ENCODE measurements at places on chromosomes 13 and 19.

DNA sequence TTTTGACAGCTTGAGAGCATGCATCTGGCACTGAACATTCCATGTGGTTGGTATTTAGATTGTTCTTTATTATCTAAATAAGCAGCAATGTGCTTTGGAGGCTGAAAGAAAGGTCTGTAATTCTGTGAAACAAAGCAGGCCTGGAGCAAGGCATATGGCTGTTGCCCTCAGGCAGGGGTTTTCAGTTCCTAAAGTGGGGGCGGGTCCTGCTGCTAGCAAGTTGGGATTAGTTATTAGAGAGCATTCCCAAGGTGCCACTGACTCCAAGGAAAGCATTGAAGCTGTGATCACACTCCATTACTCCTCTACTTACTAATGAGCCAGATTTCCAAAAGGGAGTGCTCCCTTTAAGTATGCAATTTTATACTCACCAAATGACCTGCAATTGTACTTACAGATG is 432.2 kb downstream of the OLFM4 start:
- DNase-seq, result no peak

DNA sequence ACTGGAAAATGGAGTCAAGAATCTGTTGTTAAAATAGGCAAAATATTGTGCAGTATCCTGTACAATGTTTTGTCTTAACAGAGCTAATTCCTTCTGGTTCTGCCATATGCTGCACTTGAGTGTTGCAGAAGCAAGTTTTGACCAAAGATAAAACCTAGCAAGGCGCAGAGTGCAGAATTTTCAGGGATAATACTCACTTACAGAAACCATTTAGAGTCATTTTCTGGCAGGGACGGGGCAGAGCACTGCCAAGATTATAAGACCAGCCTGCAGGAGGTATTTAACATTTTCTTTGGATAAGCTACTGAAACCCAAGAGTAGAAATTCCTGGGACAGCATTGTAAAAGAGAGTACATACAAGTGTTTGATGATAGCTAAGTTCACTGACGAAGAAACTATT is 159.5 kb upstream of the EDNRB start:
- no peak for DNase-seq

GRCh38 chr19:31530781-31531180 is 181.5 kb upstream of the TSHZ3 start:
- DNase-seq, result no peak

- DNase-seq, result peak; percentile 59
Measured at GRCh38 chr19:46487802-46488445, 7.7 kb downstream of the PNMA8B start.

DNA sequence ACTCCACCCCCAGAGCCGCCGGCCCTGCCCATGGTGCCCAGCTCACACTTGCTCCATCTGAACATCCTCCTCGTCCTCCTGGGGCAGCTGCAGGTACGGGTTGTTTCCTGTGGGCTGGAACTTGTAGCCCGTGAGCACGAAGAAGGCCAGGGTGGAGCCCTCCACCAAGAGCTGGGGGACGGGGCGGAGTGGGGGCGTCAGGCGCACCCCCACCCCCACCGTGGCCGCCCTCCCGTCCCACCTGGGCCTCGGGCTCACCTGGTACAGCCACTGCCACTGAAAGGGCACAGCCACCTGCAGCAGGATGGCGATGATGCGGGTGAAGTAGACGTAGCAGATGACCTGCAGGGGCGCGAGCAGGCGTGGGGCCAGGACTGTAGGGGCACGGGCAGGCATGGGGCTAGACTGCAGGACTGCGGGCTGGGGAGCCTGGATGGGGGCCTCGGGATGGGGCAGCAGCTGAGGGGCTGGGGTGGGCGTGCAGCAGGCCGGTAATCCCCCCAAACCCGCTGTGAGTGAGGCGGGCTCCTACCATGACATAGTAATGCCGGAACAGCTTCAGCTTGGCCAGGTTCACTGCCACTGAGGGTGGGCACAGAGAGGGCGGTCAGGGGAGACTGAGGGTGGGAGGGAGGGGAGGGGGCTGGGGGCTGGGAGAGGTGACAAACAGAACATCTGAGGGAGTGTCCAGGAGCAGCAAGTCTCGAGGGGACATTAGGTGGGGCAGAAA is 6.3 kb downstream of the GPR108 start:
- no peak for DNase-seq

GRCh38 chr13:28654276-28654675 is 4.7 kb upstream of the POMP start:
- DNase-seq, result no peak

- DNase-seq, result no peak
Measured at GRCh38 chr13:46315491-46316075, 71.5 kb downstream of the RUBCNL start.

DNA sequence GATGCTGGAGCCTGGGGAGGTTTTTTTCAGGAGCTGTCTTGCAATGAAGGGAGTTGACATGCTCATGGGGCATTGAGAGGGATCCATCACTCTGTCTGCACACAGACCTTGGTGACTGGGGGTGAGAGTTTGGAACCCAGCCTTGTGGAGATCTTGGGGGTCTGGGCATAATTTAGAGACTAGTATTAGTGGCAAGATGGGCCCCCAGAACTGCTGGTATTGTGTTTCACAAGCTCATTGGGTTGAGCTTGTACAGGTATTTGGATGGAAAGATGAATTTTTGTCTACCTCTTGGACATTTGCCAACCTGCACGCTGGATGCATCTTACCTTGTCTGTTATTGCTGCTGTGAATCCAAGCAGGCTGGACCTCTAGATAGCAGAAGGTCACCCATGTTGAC is at the start of gene OR2Z1:
Gene OR2Z1, plus strand, starts transcription at position 301 of the 400 bp plus-strand sequence. CDS start 9,395 bp downstream, outside the sequence.
- no peak for DNase-seq

- DNase-seq, result no peak
Measured at GRCh38 chr13:113178896-113179167, 20.4 kb downstream of the PROZ start.

DNA sequence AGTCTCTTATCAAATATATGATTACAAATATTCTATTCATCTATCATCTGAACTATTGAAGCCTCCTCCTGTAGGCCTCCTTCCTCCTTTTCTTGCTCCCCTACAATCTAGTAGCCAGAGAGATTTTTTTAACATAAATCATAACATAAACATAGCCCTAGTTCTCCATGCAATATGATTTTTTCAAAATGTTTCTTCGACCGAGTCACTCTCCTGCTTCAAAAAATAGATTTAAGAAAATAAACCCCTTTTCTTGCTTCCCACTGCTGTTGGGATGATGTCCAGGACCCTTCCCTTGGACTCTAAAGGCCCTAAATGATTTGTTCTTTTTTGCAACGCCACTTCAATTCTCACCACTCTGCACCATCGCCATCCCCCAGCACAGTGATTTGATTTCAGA is 319.7 kb upstream of the TSHZ3 start:
- no peak for DNase-seq

- DNase-seq, result peak; percentile 85
Measured at GRCh38 chr13:30806784-30807183, 71.4 kb downstream of the ALOX5AP start.

- DNase-seq, result no peak
Measured at GRCh38 chr19:719636-720344, 11.1 kb downstream of the PALM start.

DNA sequence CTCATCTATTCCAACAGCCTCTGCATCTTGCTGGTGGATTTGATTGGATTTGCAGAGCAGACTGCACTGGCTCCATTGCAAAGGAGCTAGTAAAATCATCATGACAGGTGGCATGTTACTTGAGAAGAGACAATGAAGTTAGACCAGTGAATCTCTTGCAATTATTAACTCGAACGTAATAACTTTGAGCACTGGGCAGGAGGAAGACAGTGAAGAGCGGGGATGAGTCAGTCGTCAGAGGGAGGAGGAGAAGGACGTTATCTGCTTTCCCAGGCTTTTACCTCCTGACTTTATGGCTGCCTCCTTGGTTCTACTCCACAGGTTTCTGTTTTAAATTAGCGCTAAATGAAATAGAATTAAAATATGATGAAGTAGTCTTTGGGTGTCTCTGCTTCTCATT is 257.8 kb upstream of the IPO5 start:
- no peak for DNase-seq

GRCh38 chr13:110317496-110318195 is 10.6 kb downstream of the COL4A2 start:
- no peak for DNase-seq

GRCh38 chr19:52101866-52102562 is 6.4 kb upstream of the ZNF841 start:
- DNase-seq, result peak; percentile 24

DNA sequence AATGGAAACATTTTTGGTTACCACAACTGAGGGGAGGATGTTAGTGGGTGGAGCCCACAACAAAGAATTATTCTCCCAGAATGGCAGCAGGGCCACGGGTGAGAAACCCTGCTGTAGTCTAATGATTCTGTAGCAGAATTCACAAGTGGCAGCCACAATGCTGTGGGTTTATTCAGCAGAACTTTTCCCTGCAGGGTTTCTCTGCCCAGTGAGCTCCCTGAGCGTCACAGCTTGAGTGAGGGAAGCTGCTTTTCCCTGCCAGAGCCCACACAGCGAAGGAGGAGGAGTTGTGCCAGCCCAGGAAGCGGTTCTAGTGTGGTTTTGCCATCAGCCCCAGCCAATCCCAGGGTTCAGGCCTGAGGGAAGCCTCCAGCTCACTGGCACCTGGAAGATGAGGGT is 4.4 kb downstream of the ATP12A start:
- no peak for DNase-seq

- no peak for DNase-seq
Measured at GRCh38 chr19:47022541-47023447, 3.2 kb downstream of the NPAS1 start.

GRCh38 chr19:18660051-18660910 is 23.2 kb upstream of the CRTC1 start:
- peak; percentile 59 for DNase-seq

GRCh38 chr13:84481958-84482357 is 599.7 kb upstream of the SLITRK1 start:
- DNase-seq, result peak; percentile 83

DNA sequence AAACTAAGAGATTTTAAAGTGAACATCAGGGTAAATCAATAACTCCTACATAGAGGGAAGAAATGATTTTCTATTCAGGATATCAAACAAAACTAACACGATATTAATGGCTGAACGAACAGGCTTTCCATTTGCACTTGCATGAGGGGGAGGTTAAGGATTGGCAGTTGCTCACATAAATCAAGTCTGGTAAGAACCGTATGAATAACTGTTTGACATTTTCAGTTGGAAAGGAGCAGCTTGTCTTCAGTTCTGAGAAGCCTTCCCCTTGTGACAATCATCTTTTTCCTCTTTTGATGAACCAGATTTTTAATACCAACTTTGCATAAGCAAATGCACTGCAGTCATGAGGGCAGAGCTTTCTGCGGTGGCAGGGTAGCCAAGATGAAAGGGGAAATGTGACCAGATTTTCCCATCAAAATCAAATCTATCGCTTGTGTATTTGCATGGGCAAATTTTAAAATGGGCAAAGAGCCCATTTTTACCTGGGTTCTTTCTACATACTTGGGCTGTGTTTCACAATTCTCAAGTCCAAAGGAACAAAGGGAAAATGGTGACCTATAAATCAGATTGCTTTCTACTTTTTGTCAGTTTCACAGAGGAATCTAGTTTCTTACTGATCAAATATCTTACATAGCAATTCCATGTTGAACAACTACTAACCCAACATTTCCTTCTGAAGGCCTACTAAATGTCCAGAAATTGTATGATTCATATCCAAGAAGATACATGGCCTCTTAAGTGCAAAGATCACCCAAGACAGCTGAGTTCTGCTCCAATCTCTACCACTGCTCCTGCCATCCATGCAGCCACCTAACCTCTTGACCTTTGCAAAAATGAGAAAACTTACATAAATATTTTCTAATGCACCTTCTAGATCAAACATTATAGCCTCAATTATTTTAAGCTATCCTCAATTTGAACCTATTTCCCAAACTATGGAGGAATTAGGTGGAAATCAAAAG is 249.6 kb downstream of the OXGR1 start:
- DNase-seq, result no peak

GRCh38 chr19:1985588-1986356 is 29.7 kb downstream of the BTBD2 start:
- no peak for DNase-seq

DNA sequence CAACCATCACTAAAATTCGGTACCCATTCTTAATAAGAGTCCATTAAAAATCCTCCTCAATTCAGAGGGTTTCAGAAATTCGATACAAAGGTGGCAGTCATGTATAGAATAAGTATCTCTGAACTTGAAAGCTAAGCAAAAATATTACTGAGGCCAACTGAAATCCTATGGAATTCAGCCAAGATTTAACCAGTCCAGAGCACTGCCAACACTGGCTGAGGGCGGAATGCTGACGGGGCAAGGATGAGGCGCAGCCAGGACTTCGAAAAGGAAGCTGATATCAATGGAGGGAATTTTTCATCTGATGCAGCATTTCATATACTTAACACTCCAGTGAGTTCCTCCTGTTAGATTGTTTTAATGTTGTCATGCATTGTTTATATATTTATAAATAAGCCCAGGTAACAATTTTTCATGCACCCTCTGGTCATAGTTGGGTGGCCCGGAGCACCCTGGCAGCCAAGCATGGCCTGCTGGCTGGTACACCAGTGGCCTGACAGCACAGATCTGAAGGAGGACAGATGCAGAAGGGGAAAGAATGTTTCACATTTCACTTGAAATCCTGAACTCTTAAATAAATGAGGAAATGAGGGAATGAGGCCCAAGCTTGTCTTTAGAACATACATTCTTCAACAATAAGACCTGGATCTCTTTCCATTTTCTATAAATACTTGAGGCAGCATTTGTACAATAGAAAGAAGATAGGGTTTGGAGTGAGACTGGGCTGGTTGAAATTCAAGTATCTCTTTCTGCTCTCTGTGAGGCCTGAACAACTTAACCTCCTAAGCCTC is 41.5 kb downstream of the WDFY2 start:
- DNase-seq, result no peak

DNA sequence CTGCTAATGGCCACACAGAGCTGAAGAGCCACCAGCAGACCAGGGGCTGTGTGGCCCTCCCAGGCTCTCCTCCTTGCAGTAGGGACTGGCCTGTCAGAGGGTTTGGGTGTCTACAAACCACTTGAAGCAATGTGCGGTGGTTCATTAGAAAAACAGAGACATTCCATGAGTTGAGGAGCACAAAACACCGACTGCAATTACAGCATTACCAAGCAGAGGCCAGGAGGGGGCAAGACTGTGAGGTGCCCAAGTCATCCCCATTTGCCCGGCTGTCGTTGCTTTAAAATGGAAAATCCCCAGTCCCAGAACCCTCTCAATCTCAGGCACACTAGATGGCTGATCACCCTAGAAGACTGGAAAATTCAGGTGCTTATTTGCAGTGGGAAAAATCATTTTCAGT is 15.0 kb downstream of the TMTC4 start:
- DNase-seq, result no peak

DNA sequence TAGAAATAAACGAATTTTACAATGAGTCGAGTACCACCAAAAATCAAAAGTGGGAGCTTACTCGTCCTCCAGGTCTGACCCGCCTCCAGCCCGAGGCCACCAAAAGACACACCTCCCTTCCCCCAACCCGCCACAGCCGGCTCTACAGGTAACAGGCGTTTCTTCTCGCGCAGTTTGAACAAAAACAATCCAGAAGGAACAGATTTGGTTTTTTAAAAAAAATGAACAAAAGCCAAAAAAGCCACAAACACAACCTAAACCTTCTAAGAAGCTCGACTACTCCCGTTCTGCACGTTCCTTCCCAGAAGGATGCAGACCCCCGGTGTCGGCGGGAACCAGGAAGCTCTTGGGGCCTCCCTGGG is 671 bp downstream of the ZDHHC20 start:
- no peak for DNase-seq

GRCh38 chr13:42393573-42394360 is 121.8 kb downstream of the AKAP11 start:
- DNase-seq, result no peak

GRCh38 chr13:112143046-112143752 is 76.2 kb downstream of the SOX1 start:
- no peak for DNase-seq

GRCh38 chr19:38819231-38819920 is 6.6 kb upstream of the LGALS4 start:
- no peak for DNase-seq

GRCh38 chr19:12665281-12665573 is 1.3 kb downstream of the MAN2B1 start:
- DNase-seq, result no peak
